ENCODE measurements at places on chromosomes 7 and 10.
A peak's percentile ranks its signal among the peaks of the same experiment; 100 is the strongest.

DNA sequence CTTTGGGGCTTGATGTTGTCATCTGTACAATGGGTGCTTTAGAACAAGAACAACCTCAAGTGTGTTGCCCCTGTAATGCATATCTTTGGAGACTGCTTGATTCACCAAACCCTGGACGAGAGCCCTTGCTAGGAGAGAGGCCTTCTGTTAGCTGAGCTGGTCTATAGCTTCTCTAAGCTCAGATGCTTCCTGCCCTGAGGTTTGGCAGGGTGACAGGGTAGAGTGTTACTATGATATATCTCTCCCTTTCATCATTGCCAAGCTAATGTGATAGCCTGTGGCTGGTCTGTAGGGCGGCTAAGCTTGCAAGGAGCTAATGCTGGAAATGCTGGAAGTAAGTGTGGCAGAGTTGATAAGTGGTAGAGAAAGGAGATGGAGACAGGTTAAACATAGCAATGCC lies 364.1 kb downstream of the RPS24 start:
- DNase-seq, result no peak

DNA sequence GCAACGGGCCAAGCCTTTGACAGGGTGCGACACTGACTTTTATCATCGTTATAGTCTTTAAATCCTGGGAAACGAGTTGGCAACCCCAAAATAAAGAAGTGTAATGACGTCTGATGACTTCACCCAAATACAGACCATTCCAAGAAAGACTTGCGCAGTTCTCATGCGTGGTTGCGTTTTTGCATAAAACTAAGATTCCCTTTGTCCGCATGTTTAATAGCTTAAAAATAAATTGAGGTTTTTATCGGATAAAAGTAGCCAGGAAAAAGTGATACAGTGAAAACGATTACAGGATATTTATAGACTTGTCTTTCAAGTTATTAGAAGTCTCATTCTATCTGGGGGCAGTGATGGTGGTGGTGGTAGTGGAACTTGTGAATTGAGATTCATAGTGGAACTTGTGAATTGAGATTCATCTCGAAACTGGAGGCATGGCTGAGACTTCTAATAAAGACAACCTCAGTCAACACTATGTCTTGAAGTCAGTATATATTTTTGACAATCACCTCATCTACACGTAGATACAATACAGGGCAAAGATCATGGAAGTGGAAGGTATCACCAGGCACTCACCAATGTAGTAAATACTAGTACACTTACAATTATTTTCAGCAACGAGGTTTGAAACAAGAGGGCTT lies 1.2 kb upstream of the NAMPT start:
- peak; percentile 10 for DNase-seq

- no peak for DNase-seq
Observed at GRCh38 chr7:108467391-108467790, 11.2 kb upstream of the NRCAM start.

DNA sequence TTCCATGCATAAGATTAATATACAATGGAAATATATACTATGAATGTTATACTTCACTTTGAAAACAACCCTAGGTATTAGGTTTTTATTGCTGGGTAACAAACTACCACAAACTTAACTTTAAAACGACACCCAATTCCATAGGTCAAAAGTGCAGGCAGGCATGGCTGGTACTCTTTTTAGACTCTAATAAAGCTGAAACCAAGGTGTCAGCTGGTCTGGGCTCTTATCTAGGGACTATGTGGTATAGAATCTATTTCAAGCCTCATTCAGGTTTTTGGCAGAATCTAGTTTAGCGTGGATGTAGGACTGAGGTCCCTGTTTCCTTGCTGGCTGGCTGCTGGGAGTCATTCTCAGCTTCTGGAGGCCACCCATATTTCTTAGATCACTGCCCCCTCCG lies 65.0 kb upstream of the TMEM168 start:
- no peak for DNase-seq

DNA sequence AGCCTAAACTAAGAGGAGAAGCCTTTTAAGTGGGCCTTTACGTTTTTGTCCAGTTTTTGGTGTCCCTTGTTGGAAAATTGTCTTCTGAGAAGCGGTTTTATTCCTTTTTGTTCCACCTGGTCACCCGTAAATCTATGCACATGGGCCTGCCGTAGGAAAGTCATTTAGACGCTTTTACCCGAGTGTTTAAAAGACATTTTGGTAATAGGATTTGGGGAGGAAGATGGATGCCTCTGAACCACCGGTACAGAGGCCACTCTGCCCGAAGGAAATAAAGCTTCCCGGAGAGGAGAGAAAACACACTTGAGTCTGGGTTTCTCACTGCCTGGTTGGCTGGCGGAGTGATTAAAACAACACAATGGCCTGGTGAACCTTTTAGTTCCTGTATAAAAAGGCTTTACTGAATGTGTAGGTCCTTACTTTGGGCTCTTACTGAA lies 760 bp downstream of the THNSL1 start:
- DNase-seq, result peak; percentile 6

DNA sequence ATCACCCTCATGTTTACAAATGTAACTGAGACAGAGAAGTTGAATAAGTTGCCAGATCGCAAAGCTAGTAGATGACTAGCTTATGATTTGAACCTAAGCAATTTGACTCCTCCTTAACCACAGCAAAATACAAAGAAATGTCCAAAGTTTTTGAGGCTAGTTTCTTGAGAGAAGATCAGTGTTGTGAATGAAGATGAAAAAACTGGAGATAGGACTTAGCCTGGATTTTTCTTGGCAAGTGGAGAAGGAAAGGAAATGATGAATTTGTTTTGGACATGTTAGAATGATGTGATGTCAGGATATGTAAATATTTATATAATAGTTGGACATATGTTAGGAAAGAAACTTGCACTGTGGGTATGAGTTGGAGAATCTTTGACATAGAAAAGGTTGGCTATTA lies 149.8 kb downstream of the LSMEM1 start:
- DNase-seq, result no peak

DNA sequence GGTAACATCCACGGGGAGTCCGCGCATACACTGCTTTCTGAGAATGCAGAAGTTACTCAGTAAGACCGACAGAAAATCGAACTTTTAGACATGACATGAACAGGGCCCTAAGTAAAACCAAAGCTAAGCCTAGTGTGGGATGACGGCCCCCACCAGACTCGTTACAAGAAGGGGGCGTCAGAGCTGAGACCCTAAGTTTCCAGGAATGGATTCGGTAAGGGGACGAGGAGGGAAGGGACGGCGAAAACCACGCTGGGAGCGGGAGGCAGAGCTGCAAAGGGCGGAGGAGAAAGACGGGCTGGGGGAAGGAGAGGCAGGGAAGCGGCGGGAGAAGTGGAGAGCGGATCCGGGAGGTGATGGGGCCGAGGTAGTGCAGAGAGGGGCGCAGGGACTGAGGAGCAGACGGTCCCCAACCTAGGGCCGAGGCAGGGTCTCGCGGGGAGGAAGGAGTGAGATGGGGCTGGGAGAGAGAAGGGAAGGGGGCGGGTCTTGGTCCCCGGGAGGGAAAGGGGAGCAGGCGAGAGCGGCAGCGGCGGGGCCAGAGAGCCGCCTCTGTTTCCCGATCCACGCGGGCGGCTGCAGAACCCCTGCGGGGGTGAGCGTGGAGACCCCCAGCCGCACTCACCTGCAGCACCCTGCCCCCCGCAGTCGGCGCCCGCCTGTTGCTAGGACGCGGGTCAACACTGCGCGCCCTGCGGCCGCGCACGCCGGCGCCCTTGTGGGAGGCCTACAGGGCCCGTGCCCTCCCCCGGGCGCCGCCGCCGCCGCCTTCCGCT lies 513 bp downstream of the ODAD2 start:
- peak; percentile 61 for DNase-seq

DNA sequence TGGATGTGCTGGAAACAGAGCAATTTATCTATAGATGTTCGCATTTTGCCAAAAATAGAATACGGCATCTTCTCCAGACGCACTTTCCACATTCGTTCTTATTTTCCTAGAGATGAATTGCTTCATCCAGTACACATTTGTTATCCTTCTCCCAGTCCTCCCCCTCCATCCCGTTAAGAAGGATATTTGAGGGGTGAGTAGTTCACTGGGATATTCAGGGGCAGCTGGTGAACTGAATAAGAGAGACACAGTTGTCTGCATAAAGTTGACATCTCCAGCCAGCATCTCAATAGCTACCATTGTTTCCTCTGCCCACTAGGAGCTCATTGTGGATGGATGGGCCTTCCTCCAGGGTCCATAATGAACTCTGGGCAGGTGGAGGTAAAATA lies 456.8 kb upstream of the NRP1 start:
- no peak for DNase-seq

- DNase-seq, result no peak
Observed at GRCh38 chr7:26348234-26348851, 56.7 kb downstream of the SNX10 start.

- peak; percentile 85 for DNase-seq
Observed at GRCh38 chr7:4791738-4792536, 16.5 kb downstream of the AP5Z1 start.

DNA sequence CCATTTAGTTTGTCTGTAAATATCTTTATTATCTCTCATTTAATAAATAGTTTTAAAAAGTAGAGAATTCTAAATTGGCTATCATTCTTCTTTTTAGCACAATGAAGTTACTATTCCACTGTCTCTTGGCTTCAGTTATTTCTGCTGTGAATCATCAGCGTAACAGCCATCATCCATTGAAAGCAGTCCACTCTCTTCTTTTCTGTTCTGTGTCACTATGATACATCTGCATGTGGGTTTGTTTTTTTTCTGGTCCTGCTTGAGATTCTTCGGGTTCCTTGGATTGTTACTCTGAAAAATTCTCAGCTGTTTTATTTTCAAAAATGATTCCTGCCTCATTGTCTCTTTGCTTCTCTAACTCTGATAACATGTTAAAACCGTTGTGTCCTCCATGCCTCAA lies 52.5 kb downstream of the CSGALNACT2 start:
- peak; percentile 80 for DNase-seq

DNA sequence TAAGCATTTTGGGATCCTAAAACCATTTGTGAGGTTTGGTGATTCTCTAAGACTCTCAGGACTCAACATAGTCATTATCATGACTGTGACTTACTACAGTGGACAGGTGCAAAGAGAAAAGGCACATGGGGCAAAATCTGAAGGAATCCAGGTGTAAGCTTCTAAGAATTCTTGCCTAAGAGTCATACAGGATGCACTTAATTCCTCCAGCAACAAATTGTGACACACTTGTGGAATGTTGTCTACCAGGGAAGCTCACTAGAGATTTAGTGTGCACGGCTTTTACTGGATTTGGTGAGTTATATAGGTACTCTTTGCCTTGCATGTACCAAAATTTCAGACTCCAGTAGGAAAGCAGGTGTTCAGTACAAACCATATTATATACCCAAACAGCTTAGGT lies 47.9 kb downstream of the WAC start:
- no peak for DNase-seq

DNA sequence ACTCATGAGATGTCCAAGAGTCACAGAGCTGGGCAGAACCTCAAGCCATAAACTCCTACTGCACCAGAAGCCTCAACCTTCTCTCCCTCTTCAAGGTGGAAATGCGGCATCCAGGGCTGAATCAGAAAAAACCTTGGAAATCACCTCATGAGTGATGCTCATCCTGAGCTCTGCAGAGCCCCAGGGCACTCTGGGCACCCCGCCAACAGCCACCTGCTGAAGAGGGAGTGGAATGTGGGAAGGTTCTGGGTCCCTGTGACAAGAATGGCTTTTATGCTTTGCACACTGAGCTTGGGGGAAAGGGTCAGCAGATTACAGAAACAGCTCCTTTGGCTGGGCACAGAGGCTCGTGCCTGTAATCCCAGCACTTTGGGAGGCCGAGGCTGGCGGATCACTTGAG lies 18.8 kb downstream of the NUDT1 start:
- no peak for DNase-seq

DNA sequence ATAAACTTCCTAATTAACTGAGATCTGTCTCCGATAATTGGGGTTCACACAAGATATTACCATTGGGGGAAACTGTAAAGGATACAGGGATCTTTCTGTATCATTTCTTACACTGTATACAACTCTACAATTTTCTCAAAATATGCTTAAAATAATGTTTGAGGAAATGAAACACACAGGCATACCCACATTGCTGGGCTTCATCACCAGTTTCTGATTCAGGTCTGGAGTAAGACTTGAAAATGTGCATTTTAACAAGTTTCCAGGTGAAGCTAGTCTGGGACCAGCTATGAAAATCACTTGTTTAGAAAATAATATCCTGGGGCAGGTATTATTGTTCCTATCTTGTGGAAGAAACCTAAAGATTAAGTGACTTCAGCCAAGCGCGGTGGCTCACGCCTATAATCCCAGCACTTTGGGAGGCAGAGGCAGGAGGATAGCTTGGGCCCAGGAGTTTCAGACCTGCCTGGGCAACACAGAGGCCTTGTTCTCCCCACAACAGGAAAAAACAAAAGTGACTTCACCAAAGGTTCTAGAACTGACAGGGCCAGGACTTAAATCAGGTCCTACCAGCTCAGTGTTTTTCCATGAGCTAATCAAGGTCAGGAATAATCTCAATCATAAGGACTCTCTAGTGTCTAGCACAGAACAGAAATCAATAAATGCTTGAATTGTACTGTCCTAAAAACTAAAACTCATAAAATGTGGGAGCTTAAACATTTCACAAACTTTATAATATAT lies 12.6 kb downstream of the TOMM7 start:
- no peak for DNase-seq

- no peak for DNase-seq
Observed at GRCh38 chr10:14587540-14588083, 187.1 kb downstream of the FAM107B start.

GRCh38 chr10:43963379-43963778 lies 314.7 kb upstream of the ZNF32 start:
- DNase-seq, result no peak

- DNase-seq, result no peak
Observed at GRCh38 chr10:130550952-130551674, 414.9 kb downstream of the GLRX3 start.

DNA sequence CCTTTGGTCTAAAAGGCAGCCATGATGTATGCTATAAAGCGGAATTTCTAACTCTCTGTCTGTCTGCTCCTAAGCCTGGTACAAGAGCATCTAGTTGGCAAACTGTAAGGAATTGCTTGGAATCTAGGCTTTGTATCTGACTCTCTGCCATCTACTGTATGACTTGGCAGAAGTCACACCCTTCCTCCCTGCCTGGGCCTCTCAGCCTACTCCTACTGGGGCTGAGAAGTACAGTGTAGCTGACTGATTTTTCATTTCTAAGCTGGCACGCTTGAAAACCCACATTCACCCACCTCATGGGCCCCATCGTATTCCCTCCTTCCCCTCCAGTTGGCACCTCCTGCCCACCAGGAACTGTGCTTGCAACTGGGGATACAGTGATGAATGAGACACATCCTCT lies 435.2 kb downstream of the PLXNA4 start:
- DNase-seq, result peak; percentile 74

DNA sequence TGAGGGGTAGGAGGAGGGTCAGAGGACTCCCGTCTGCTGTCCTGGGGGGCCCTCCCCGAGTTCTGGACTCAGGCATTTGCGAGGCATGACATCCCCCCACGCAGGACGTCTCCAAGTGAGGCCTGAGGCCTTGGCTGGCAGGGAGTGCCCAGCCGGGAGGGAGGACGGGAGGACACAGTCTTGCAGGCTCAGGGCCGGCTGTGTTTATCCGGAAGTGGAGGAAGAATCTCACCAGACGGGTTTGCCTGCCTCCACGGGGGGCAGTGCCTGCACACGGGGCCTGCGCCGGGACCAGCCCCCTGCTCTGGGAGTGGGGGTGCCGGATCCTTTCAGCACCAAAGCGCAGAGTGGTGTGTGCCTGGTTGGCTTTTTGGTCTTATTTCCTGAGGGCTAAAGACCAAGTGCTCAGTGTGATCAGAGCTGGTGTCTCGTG lies 10.9 kb downstream of the PWWP2B start:
- DNase-seq, result no peak
